H7 (cell line): ENCODE measurements at places on chromosomes 4 and X.

DNA sequence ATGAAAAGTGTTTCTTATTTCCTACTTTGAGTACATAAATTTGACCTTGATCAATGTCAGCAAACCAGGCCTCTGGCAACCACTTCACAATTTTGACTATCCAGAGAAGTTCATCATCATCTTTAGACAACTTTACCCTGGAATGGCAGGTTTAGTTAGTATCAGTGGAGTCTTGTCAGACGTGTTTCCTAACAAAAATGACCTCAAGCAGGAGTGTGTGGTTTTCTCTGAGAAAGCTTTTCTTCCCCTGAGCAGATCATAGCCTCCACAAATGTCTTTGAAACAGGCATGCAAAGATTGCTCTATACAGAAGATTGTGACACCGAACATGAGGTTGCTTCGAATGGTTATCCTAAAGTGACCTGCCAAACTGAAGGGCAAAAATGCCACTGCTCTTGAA, 642.3 kb downstream of the RPA4 start:
- no peak for DNase-seq

DNA sequence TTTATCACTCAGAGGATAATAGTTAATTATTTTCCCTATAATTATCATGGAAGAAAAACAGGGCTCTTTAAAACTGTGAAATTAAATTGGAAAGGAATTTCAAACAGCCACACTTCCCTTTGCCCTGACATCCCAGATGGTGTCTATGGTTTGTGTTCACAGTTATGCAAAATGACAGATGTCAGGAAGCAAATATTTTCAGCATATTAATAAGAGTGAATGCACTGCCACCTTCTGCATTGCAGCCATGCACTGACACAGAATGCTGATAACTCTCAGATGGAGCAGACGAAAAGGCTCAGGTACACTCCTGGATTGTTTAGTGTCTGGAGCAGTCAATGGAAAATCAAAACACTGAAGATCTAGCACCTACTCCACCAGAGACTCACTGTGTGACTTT, 57.6 kb downstream of the RWDD4 start:
- DNase-seq = no peak

- no peak for DNase-seq
Measured at GRCh38 chrX:13855689-13856450, 39.0 kb upstream of the GPM6B start.

- no peak for DNase-seq
Measured at GRCh38 chr4:183838987-183839712, 66.0 kb upstream of the STOX2 start.

DNA sequence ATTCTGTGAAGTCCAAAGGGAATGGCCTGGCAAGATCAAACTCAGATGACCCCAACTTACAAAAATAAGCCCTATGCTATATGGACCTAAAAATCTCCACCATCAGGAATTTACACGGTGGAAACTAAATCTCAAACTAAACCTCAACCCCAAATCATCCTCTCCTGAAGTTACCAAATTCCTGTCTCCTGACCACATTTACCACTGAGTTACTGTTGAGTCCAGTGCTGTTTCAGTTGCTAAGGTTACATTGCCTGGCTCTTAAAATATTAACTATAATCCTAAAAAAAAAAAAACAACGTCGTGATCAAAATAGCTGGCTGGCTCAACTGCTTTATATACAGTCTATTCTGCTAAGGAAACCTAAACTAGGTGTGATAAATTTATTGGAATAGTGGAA, 315.2 kb upstream of the SLIT2 start:
- no peak for DNase-seq

DNA sequence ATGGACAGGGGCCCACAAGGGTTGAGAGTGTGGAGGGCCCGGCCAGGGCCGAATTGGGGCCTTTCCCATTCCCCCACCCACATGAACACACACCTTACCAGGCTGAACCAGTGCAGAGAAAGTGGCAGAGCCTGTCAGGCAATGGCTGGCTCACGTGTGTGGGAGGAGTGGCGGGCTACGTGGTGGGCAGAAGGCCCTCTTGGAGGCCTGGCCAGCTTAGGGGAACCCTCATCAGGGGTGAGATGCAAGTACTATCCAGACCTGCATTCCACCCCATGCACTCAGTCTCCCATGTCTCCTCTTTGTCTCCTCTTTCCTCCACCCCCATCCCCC, 965 bp downstream of the TCEAL4 start:
- DNase-seq = no peak

DNA sequence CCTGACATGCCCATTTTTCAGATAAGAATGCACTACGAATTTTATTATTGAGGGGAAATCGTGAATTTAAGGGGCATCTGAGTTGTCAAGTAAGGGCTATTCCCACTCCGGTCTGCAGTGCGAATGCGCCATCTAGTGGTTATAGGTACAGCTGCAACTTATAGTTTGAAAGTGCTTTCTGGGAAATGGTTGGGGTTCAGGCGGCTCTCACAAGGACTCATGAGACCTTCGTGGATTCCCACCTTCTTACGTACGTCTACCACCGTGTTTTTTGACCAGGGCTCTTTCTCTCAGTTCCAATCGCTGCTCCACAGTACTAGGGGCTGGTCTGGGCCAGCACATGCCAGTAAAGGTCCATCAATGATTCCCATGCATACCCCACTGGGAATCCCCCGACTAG, 12.3 kb downstream of the MSL3 start:
- DNase-seq = peak; percentile 80

DNA sequence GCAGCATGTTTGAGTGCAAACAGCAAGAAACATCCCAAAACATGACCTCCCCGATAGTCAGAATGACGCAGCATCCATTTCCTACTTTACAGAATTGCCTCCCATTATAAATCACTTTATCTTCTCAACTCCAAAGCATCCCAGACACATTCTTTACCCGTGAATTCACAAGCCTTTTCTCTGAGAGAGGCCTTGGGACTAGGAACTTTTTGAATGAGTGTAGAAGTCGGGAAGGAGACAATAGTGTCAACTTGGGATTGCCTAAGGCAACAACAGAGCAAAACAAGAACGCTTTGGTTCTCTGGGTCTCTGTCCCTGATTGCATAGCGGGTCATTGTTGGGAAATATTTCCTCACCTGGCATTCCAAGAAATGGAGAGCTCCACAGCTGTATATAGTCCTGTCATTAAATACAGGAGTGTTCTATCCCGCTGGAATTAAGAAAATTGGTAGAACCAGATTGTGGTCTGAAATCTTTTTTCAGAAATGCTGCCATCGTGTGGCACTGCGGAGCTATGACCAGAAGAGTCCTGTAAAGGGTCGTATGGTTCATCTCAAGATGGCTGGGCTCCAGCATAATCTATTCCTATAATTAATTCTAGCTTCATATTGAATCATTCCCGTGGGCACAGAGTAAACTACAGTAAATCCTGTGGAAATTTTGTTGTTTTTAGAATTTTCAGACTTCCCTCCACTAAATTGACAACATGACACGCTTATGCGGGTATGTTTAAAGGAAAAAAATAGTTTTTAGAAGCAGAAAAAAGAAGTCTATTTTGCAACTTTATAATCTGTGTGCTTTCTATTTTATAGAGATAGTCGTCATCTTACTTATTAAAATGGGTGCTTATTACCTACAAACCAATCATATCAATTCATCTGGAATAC, 2.0 kb upstream of the SPP1 start:
- DNase-seq = peak; percentile 49

- DNase-seq = no peak
Measured at GRCh38 chr4:132240081-132240480, 909.0 kb upstream of the PCDH10 start.

GRCh38 chr4:70706516-70706915, 15.2 kb upstream of the RUFY3 start:
- no peak for DNase-seq

DNA sequence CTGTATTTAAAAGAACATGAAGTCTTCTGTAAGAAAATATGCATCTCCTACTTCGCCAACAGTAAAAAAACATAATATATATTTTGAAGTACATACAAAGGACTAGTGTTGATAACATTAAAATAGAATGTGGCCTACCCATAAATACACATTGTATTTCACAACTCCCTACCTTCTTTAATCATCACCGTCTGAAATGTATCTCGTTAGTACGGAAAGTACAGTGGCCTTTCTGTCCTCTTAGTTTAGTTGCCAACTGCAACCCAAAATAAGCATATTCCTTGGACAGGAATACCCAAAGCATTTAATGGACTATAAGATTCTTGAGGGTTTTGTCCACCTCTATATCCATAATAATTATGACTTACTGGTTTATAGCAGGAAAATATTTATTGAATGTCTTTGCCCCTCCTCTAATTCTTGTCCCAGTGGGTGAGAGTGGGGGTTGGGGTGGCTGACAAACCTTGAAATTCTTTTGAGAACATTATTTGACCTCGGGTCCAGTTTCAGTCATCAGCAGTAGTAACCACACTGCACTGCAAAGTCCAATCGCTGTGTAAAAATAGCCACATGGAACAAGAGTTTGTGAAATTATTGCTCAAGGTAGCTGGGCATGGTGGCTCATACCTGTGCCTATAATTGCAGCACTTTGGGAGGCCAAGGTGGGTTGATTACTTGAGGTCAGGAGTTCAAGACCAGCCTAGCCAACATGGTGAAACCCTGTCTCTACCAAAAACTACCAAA, 474.5 kb downstream of the KLHL13 start:
- no peak for DNase-seq
